ENCODE measurements at places on chromosomes 1 and 21. TPM values are rescaled to one million over a fixed set of nuclear protein-coding genes. Genes with fewer than 3 reads are reported as not detected.

NPL gene
- total RNA-seq: 3.5 TPM

KIF26B gene
- total RNA-seq: 12.1 TPM

LCE2A gene
- total RNA-seq: 0.43 TPM

SH2D1B gene
- not detected for total RNA-seq

OLFML3 gene
- 134 TPM for total RNA-seq

SYTL1 gene
- total RNA-seq: under 0.01 TPM

DNA sequence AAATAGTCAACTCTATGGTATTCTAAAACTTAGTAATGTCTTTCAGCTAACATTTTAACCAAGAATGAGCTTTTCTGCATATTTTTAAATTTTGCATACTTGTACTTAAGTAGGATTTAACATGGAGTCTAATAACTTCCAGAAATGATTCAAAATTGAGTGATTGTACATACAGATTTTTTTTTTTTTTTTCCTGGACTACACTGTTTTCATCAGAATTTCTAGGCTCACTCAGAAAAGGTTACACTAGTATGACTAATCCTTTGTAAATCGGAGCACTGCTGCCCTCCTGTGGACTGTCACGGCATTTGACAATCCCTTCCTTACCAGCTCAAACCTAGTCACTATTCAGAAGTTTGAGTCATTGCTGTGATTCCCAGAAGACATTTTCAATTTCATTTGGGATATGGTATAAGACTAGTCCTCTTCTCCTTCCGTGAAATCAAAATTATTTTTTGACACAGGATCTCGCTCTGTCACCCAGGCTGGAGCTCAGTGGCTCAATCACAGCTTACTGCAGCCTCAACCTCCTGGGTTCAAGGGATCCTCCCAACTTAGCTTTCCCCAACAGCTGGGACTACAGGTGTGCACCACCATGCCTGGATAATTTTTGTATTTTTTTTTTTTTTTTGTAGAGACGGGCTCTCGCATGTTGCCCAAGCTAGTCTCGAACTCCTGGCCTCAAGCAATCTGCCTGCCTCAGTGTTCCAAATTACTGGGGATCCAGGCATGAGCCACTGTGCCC, 45.5 kb downstream of the CD46 start:
- peak; percentile 83 for DNase-seq

DNA sequence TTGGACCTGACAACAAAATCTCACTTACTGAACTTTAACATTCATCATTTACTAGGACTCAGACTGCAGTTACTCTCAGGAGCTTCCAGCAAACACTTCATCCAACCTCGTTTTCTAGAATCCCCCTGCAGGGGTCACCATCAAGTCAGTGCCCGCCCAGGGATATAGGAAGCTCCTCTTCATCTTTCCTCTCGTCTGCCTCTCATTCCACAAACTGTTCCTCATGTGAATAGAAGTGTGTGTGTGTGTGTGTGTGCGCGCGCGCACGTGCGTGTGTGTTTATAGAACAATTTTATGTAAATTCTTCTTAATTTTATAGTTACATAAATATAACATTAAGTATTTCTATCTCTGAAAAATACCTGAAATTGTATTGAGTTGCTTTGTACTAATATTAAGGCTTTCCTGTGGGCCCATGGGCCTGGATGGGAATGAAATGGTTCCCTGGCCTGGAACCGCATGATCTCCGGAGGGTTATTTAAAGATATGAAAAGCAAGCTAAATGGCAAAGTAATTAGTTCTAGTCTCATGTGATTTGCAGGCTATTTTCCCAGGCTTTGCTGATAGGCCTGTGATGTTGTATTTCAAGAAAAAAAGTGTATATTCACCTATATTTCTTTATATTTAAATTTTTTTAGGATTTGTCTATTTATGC, 21.7 kb upstream of the ABCD3 start:
- peak; percentile 25 for DNase-seq

DNA sequence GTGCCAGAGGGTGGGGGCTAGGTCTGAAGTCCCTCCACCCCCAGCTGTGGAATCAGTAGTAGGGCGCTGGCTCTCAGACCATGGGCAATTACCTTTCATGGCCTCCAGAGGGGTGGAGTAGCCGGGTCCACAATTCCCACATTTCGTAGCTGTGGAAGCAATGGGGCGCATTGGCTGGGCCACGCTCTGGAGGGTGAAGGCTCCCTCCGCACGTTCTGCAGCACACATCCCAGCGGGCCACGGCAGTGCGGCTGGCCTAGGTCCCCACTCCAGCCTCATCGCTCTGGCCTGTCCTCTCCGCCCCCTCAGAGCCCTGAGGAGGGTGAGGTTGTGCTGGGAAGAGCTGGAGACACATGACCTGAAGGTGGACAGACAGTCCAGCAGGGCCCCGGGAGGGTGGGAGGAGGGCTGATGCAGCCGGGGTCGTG, 2.9 kb downstream of the SELENBP1 start:
- DNase-seq: no peak

DNA sequence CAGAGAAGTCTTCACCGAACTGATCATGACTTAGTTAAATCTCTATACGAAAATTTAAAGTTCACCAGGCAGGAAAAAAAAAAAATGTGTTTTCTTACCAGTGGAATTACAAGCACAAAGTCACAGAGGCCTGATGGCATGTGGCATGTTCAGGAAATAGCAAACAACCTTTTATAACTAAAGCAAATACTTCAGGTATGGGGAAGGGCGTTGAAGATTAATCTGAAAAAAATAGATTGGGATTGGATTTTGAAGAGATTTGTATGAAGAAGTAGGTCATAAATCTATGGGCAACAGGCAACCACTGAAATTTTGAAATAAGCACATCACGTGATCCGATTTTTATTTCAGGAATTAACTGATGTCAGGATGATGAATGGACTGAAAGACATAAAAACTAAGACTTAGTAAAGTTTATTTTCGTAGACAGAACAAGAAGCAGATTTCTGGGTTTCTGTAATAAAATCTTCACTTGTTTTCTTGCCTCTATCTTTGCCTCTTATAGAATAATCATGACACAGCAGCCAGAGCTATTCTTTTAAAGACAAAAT, 295.9 kb upstream of the ADGRL4 start:
- peak; percentile 47 for DNase-seq

DNA sequence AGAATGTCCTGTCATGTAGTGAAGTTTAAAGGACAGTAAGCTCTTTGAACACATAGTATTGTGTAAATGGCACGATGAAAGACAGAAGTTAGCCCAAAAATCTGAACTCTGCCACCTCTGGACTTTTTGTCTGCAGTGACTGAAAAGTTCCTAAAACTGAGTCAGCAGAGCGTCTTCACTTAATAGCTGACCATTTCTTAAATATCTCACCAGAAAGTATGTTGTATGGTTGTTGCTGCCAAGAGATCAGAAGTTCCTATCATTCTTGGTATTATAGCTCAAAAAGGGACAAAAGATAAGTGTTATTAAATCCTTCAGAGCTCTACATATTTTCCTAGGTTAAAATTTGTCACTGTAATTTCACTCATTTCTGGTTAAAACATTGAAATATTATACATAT, 1003.0 kb downstream of the TTLL7 start:
- DNase-seq: no peak

- DNase-seq: no peak
Observed at GRCh38 chr1:19113697-19114092, 96.4 kb downstream of the UBR4 start.

GRCh38 chr1:35558374-35559316, 1.0 kb downstream of the NCDN start:
- DNase-seq: no peak

- DNase-seq: peak; percentile 81
Observed at GRCh38 chr1:59994302-59995198, 68.0 kb upstream of the CYP2J2 start.

GRCh38 chr1:181972256-181972655, 89.3 kb downstream of the ZNF648 start:
- DNase-seq: no peak

DNA sequence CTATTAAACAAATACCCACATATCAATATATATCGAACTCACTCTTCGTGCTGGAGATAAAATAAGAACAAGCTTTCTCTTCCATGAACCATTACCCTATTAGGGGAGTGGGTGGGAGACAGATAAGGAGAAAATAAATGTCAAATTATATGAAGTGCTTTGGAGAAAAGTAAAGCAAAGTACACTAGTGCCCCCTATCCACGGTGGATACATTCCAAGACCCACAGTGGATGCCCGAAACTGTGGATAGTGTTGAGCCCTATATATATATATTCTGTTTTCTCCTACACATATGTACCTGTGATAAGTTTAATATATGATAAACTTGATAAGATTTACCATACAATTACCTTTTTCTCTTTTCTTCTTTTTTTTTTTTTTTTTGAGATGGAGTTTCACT, 54.6 kb downstream of the FH start:
- no peak for DNase-seq

GRCh38 chr1:220448217-220448616, 79.7 kb upstream of the MARK1 start:
- DNase-seq: no peak

- DNase-seq: no peak
Observed at GRCh38 chr1:103783944-103784377, 34.3 kb downstream of the AMY1C start.

DNA sequence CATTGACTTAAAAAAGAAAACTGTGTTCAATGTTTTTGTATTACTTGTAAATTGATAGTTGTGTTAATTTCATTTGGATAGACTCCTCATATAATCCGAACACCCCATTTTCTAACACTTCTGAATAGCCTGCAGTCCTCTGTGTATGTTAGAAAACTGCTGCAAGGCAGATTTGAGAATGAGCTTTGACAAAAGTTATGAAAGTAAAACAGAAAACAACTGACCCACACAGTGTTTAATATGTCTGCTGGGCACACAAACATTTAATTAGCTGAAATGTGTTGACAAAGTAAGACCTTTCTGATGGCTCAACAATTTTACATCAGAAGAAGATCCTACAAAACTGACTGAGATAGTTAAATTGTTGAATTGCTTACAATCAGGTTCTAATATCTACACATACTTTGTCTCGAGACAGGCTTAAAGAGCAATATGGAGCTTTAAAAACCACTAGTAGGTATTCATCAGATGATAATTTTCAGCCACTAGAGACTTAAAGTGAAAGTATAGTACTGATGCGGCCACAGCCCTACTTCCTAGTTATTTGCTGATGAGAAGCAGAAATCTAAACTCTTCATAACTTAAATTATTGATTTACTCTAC, 40.0 kb upstream of the PRMT6 start:
- no peak for DNase-seq
